Stimulated activated CD4-positive, alpha-beta T cell treated with anti-CD3 and anti-CD28 coated beads, Interleukin-4, amount 100 ng/mL, for 48 hours (primary cell): ENCODE measurements at places on chromosomes 5 and 9.

DNA sequence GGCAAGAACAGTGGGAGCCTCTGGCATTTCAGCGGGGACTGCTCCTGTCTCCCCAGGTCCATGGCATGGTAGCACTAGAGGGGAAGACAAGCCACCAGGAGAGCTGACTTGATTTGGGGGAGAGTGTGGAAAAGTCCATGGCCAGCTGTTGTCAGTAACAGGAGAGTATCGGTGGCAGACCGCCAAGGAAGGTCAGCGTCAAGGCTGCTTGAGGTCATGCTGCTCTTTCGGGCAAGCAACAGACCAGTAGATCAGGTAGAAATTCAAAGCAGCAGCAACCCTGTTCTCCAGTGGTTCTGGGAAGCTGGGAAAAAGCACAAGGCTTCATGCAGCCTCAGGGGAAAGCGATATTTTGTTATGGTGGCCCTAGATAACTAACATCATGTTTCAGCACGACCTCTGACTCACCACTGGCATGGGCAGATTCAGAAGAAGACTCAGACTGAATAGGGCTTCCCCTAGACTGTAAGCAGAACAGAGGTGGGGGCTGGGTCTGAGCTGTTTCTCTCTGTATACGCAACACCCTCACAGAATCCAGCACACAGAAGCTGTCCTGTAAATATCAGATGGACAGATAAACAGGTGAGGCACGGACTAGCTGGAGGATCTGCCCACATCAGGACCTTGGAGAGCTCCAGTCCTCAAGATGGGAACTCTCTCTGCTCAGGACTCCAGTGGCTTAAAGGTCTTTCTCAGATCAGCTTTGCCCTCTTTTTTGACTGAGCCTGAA is 35.2 kb upstream of the PLEKHG4B start:
- no peak for DNase-seq

- DNase-seq: no peak
These were observed 109.7 kb downstream of the LPAR1 start for GRCh38 chr9:110928599-110928998.

GRCh38 chr5:133455676-133456075 is 156.7 kb downstream of the FSTL4 start:
- DNase-seq: no peak

DNA sequence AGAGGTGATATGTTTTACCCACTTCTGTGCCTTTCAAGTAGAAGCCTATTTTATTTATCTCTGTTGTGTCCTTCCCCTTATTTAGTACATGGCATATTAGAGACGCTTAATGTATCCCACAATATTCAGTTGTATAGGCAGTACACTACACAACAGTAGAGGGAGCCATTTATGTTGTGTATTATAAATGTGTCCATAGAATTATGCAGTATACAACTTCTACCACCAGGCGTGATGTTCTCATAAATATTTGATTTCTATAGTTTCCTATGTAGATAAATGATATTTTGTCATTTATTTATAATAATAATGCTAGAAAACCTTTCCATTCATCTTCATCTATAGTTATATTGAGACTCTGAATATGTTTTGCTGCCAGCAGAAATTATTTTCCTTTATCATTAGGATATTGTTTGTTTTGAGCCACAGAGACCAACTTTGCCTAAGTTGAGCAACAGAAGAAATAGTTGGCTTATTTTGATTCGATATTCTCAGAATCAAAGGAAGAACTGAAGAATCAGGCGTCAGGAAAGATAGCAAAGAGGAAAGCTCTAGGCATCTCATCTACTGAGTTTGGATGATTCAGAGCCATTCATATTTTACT is 81.7 kb downstream of the ADAMTS19 start:
- no peak for DNase-seq

DNA sequence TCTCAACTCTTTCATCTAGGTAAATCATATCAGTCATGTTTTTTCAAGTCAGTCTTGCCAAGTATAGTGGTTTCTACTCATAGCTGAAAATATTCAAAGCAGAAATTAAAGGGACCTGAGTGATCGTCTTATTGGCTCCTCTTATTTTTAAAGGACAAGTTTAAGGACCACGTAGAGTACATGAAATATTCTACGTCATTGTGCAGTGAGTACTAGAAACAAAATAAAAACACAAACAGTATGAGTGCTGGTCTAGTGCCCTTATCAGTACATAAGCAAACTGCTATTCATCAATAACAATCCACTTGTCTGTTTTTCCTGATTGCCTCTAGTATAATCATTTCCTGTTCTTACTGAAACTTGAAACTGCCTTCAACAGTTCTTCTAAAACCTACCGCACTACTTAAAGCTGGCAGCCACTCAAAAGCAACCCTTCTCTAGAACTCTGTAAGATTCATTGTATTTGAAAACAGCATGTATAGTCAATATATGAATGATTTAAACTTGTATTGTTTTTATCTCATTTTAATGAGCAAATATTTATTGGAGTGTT is 853.7 kb downstream of the TAF11L14 start:
- DNase-seq: no peak

GRCh38 chr5:1547655-1548054 is 23.9 kb upstream of the LPCAT1 start:
- no peak for DNase-seq

GRCh38 chr9:137281345-137282116 is 4.0 kb downstream of the TOR4A start:
- DNase-seq: no peak

GRCh38 chr5:142210864-142211412 is 102.4 kb downstream of the NDFIP1 start:
- DNase-seq: no peak

DNA sequence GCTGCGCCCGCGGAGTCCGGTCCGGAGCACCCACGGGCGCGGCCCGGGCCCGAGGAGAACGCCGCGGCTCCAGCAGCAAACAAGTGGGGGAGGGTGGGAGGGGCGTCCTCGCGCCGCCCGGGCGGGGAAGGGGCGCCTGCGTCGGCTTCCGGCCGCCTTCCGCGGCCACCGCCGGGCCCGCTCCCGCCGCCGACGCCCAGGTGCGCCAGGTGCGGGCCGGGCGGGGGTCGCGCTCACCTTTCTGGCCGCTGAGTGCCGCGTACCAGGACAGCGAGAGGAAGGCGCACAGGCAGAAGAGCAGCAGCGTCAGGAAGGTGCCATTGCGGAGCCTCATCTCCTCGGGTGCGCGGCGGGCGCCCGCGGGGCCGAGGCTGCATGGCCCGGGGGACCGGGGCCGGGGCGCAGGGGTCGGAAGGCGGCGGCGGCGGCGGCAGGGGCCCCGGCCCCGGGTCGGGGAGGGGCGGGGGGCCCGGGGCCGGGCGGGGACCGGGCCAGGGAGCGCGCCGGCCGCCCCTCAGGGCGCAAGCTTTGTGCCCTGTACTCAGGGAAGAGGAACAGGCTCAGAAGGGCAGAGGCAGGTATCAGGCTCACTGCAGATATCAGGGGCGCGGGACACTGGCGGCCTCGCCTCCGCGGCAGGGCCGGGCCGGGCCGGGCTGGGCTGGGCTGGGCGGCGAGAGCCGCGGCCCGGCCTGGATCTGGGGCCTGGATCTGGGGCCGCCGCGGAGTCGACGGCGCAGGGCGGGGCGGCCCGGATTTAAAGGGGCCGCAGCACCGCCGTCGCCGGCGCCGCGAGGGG is at the start of gene MGAT4B:
Gene MGAT4B (minus strand): TSS at position 617 of the 799 bp plus-strand sequence. CDS start 283 bp downstream, at position 334.
- no peak for DNase-seq

DNA sequence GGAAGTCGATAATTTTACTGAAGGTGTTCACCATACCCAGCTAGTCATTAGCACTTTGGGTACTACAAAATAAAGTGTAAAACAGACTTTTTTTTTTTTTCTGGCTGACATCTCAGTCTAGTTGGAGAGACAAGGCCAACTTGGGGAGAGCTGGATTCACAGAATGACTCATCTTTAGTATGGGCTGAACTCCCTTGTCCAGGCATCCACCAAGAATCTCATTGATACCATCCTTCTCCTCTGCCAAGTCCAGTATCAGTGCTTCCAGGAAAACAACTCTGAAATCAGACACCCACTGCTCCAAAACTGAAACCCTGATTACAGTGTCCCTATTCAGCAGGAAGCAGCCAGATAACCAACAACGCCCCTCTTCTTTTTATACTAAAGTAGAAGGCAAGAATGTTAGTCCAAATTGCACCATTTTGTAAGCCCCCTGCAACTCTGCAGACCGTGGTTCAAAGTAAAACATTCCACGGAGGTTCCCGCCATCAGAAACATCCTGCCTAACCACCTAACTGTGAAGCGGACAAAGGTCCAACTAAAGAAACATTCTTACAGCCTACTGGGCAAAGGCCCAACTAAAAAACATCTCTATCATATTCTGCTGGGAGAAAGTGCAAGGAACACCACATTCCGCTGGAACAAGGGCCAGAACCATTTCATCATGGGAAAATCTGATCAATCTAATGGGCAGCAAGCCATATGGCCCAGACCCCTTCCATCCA is 728.2 kb downstream of the BRINP1 start:
- no peak for DNase-seq

DNA sequence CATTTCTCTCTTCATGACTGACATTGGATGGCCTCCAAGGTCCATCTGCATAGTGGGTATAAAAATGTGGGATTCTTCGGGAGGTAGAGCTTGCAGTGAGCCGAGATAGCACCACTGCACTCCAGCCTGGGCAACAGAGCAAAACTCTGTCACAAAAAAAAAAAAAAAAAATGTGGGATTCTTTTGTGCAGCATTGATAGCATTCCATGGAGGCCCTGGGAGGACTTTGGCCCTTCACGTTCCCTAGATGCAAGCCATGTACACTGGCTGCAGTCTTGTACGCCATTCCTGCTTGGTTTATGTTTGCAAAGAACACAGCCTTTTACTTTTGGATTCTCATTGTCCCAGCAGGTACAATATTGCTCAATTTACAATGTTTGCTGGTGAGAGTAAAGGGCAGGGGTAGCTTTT is 157.8 kb downstream of the SLCO4C1 start:
- DNase-seq: no peak

DNA sequence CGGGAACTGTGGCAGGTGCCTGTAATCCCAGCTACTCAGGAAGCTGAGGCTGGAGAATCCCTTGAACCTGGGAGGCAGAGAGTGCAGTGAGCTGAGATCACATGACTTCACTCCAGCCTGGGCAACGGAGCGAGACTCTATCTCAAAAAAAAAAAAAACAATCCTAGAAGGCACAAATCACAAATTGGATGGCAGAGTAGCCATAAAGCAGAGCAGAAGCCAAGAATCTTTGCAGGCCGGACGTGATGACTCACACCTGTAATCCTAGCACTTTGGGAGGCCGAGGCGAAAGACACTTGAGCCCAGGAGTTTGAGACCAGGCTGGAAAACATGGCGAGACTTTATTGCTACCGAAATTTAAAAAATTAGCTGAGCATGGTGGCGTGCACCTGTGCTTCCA is 9.2 kb upstream of the FUBP3 start:
- DNase-seq: no peak

DNA sequence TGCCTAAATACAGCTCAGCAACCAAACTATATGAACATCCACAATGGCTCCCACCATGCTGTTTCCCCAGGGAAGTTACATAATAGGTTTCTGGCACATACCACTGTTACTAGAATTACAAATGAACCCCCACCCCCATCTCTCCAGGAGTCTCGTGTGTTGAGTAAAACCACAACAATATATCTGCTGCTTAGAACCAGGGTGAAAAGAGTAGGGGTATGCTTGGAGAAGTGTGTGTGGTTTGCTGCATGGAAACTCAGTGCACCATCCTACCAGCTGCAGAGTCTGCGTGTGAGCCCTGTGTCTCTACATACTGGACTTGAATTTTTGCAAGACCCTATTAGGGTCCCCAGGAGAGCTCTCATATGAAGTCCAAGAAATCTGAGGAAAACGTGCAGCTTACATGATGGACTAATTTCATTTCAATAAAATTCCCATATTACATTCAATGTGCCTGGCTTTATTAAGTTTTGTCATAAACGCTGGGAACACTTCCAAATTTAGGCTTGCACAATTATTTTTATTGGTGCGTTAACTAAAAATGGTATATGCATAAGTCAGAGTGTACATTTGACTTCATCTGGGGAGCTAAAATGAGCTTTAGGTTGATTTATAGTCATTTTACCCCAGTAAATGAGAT is 104.5 kb upstream of the NFIB start:
- no peak for DNase-seq

- no peak for DNase-seq
These were observed 95.0 kb upstream of the HAPLN1 start for GRCh38 chr5:83815661-83816060.

GRCh38 chr9:71058660-71059059 is 62.8 kb downstream of the TRPM3 start:
- DNase-seq: no peak

DNA sequence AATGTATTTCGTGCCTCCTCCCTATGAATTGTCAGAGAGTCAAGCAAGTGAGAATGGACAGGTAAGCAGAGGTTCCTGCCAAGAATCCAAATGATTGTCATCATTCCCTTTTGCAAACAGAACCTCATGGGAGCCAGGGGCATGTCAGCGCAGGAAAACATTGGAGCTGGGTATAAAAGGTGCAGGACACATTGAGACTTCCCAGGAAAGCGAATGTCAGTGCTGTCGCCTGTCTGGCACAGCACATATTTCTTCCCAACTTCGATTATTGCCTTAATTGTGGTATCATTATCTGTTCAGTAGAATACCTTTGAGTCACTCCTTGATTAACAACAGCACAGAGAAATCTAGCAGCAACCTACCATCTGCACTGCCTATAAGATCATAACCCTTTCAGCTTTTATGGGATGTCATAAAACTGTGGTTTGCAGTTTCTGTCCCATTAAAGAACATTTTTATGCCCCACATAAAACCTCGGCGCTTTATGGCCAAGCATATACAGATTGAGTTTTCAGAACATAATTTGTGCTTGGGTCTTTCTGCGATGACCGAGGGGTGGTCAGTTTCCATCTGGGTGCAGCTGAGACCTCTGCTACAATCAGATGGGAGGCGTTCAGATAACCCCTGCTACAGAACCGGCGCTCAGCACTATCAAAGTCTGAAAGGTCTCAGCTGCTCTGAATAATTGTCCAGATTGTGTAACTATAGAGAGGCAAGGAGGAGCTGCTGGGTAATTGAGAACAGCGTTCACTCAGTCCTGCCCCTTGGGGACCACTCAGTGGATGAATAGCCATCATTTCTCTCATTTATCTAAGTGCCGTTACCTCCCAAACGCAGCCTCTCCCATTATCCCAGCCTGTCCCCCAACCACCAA is 30.9 kb upstream of the WWC1 start:
- DNase-seq: no peak

DNA sequence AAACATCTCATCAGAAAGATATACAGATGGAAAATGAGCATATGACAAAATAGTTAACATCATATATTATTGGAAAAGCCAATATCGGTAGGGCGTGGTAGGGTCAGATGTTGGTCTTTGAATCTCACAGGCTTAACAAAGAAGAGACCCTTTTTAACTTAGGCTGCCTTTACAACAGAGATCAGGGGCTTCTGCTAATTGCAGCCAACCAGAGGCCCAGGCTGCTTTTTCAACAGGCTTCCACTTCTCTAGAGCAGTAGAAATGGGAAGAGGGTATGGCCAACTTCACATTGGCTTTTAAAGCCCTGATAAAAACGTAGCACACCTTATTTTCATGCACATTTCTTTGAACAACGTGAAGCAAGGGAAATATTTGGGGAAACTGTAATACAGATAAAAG is 764.3 kb upstream of the CTNND2 start:
- no peak for DNase-seq

GRCh38 chr9:8822667-8823025 is 1023.1 kb upstream of the DMAC1 start:
- DNase-seq: no peak
